ENCODE measurements at places on chromosomes 1 and 21. TPM values are rescaled to one million over a fixed set of nuclear protein-coding genes. Genes with fewer than 3 reads are reported as not detected.

DNA sequence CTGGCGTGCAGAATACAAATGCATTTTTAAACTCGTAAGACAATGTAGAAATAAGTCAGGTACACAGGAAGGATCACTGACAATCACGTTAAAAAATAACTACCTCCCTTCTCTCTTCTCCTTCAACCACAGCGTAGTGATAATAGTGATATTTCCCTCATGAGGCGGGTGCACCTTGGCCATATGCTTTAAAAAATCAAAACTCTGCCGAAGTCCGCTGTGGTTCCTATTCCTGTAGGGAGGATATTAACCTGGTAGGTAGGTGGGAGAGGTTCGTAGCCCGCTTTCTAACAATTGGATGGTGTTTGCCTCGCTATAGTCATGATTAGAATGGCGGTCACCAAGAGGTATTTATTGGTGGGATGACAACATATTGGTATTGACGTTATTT is 732 bp downstream of the GREM2 start:
- peaks cover 16% of the 10 kb centered on the region for H3K27me3 ChIP-seq
- no peaks in the 10 kb centered on the region for H3K36me3 ChIP-seq
- DNase-seq: no peak
- H3K4me1 ChIP-seq: no peaks in the 10 kb centered on the region
- peak overlapping the region; percentile 53 for H3K4me3 ChIP-seq

SPRR1A gene
- not detected for total RNA-seq

- no peak for DNase-seq
- no peaks in the 10 kb centered on the region for H3K36me3 ChIP-seq
- H3K27ac ChIP-seq: no peak overlapping the region
- H3K27me3 ChIP-seq: peaks cover 3% of the 10 kb centered on the region
Measured at GRCh38 chr1:165612062-165612461, 19.0 kb upstream of the MGST3 start.

DNA sequence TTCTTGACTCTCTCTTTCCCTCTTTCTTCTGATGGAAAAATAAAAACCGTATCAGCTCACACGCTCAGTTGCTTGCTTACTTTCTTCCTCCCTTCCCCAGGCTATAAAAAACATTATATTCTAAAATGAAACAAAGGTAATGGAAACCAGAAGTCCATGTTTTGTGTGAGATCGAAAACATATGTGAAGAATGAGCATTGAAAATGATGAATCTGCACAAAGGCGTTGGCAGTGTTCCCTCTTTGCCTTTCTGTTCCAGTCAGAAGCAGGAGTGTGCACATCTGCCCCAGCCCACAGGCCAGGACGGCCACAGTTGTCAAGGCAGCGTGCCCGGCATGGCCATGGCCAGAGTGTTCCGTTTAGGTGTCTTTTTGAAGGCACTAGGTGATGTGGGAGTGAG is 185.3 kb upstream of the USP24 start:
- H3K27me3 ChIP-seq: no peaks in the 10 kb centered on the region
- no peak for DNase-seq
- no peak overlapping the region for H3K4me3 ChIP-seq
- no peaks in the 10 kb centered on the region for H3K36me3 ChIP-seq
- no peaks in the 10 kb centered on the region for H3K4me1 ChIP-seq

GRCh38 chr1:34236089-34236488 is 59.4 kb downstream of the C1orf94 start:
- H3K4me3 ChIP-seq: no peak overlapping the region
- no peaks in the 10 kb centered on the region for H3K36me3 ChIP-seq
- no peaks in the 10 kb centered on the region for H3K4me1 ChIP-seq
- no peaks in the 10 kb centered on the region for H3K27me3 ChIP-seq

MRPL39 gene
- total RNA-seq: 16.9 TPM

HAPLN2 gene
- total RNA-seq: 0.21 TPM

GRCh38 chr21:46351476-46352163 is 27.7 kb downstream of the PCNT start:
- DNase-seq: no peak
- H3K36me3 ChIP-seq: peaks cover 98% of the 10 kb centered on the region
- H3K4me1 ChIP-seq: no peaks in the 10 kb centered on the region
- no peak overlapping the region for H3K27ac ChIP-seq
- no peak overlapping the region for H3K4me3 ChIP-seq
- no peaks in the 10 kb centered on the region for H3K27me3 ChIP-seq

OR2L2 gene
- total RNA-seq: not detected

SPRR4 gene
- total RNA-seq: not detected

DNA sequence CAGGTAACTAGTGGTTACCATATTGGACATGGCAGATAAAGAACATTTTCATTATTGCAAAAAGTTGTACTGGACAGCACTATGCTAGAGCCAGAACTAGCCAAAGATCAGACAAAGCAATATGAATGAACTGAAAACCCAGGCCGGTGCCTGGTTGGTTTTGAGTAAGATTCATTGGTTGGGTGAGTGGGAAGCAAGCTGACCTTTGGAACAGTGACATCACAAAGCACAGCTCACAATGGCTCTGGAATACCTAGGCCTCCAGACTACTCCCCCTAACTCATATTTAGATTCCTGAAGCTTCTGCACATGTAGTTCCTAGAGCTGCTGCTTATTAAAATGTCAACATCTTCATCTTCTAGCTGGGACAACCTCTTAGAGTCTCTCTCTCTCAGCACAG is at the start of gene TMCO2:
TSS of gene TMCO2 (plus strand) at position 283 of the 400 bp plus-strand sequence. CDS start at position 340, 57 bp downstream.
- no peak within 1 kb of the TSS for H3K4me3 ChIP-seq
- H3K27ac ChIP-seq: no peak within 1 kb of the TSS
- H3K36me3 ChIP-seq: no peaks in the 10 kb centered on the region
- H3K4me1 ChIP-seq: no peaks in the 10 kb centered on the region
- H3K27me3 ChIP-seq: no peaks in the 10 kb centered on the region

GRCh38 chr1:220703305-220703704 is 13.1 kb downstream of the C1orf115 start:
- no peak for DNase-seq
- H3K27me3 ChIP-seq: no peaks in the 10 kb centered on the region
- no peaks in the 10 kb centered on the region for H3K36me3 ChIP-seq
- no peak overlapping the region for H3K27ac ChIP-seq
- H3K4me1 ChIP-seq: no peaks in the 10 kb centered on the region

DNA sequence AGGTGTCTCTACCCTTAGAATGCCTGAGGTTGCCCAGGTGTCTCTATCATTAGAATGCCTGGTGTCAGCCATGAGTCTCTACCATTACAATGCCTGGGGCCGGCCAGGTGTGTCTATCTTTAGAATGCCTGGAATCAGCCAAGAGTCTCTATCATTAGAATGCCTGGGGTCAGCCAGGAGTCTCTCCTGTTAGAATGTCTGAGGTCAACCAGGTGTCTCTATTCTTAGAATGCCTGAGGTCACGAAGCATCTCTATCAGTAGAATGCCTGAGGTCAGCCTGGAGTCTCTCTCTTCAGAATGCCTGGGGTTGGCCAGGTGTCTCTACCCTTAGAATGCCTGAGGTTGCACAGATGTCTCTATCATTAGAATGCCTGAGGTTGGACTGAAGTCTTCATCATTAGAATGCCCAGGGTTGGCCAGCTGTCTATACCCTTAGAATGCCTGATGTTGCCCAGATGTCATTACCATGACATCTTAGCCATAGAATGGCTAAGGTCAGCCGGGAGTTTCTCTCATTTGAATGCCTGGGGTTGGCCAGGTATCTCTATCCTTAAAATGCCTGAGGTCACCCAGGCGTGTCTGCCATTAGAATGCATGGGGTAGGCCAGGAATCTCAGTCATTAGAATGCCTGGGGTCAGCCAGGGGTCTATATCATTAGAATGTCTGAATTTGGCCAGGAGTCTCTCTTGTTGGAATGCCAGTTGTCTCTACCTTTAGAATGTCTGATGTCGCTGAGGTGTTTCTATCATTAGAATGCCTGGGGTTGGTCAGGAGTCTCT is 44.0 kb downstream of the RNF187 start:
- H3K36me3 ChIP-seq: no peaks in the 10 kb centered on the region
- no peak for DNase-seq
- H3K4me3 ChIP-seq: no peak overlapping the region
- no peaks in the 10 kb centered on the region for H3K4me1 ChIP-seq
- no peak overlapping the region for H3K27ac ChIP-seq

- H3K27ac ChIP-seq: no peak overlapping the region
- H3K36me3 ChIP-seq: peaks cover 43% of the 10 kb centered on the region
- H3K4me3 ChIP-seq: no peak overlapping the region
Measured at GRCh38 chr21:41398831-41399230, 27.2 kb upstream of the MX1 start.

- no peak for DNase-seq
- H3K4me1 ChIP-seq: no peaks in the 10 kb centered on the region
- no peaks in the 10 kb centered on the region for H3K27me3 ChIP-seq
- H3K36me3 ChIP-seq: no peaks in the 10 kb centered on the region
- no peak overlapping the region for H3K27ac ChIP-seq
Measured at GRCh38 chr1:94272388-94272787, 35.0 kb upstream of the ARHGAP29 start.

DNA sequence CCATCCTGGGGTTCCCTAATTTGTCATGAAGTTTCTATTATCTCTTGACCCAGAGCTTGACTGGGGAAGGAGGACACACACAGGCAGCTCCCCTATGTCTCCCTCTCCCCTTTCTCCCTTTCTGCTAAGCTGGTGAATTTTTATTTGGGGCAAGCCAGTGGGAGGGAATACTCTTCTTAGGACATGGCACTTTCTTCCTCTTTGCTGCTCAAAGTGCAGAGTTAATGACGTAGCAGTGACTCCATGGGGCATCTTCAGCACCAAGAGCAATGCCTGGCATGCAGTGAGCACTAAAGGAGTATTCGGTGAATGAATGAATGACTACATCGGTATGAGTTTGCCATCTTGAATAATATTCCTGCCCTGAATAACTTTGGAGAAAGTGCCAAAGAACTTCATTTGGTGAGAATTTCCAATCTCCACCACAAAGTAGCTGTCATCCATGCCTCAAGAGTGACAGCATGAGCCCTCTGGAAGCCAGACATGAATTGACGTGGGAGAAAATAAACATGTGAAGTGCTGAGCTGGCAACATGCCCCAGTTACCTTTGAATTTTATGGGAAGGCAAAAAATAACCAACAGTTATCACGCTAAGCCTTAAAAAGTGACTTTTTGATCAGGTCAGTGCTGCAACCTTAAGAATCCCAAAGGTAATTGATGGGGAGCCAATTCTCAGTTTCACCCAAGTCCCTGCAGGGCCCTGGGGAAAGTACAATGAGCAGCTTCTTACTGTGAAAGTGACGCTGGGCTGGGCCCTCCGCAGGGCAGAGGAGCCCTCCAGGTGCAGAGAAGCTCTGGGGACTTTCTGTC is 22.1 kb upstream of the ATF3 start:
- H3K27me3 ChIP-seq: peaks cover 6% of the 10 kb centered on the region
- no peaks in the 10 kb centered on the region for H3K4me1 ChIP-seq
- no peak overlapping the region for H3K4me3 ChIP-seq
- no peak overlapping the region for H3K27ac ChIP-seq

DNA sequence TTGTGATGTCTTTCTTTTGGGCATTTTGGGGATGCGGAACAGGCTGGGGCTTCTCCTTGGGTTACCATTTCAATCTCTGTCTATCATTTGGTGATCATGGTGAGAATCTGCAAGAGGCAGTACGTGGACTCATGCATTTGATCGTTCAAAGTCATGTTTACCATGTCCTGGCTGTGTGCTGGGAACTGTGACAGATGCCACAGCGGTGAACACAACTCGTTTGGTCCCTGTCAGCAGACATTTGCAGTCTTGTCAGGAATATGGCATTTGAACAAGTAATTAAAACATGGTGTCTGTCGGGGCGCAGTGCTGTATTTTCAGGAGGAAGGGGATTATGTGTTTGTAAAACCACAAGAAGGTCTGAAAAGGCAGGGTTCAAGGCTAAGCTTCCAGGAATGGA is 103.3 kb upstream of the IGSF21 start:
- no peak overlapping the region for H3K4me3 ChIP-seq
- H3K4me1 ChIP-seq: no peaks in the 10 kb centered on the region
- H3K27me3 ChIP-seq: peaks cover 9% of the 10 kb centered on the region
- DNase-seq: no peak

DNA sequence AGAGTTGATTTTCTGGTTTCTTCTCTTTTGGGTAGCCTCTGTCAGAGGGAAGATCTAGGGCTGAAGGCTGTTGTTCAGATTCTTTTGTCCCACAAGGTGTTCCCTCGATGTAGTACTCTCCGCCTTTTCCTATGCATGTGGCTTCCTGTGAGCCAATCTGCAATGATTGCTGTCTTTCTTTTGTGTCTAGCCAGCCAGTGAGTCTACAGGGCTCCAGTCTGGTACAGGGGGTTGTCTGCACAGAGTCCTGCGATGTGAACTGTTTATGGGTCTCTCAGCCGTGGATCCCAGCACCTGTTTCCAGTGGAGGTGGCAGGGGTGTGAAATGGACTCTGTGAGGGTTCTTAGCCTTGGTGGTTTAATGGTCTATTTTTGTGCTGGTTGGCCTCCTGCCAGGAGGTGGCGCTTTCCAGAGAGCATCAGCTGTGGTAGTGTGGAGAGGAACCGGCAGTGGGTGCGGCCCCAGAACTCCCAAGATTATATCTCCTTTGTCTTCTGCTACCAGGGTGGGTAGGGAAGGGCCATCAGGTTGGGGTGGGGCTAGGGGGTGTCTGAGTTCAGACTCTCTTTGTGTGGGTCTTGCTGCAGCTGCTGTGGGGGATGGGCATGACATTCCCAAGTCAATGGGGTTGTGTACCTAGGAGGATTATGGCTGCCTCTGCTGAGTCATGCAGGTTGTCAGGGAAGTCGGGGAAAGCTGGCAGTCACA is 81.3 kb upstream of the C21orf91 start:
- H3K27ac ChIP-seq: no peak overlapping the region
- H3K4me1 ChIP-seq: peaks cover 5% of the 10 kb centered on the region
- no peaks in the 10 kb centered on the region for H3K36me3 ChIP-seq
- no peak overlapping the region for H3K4me3 ChIP-seq
- H3K27me3 ChIP-seq: no peaks in the 10 kb centered on the region

TATDN3 gene
- total RNA-seq: 12.3 TPM

DNA sequence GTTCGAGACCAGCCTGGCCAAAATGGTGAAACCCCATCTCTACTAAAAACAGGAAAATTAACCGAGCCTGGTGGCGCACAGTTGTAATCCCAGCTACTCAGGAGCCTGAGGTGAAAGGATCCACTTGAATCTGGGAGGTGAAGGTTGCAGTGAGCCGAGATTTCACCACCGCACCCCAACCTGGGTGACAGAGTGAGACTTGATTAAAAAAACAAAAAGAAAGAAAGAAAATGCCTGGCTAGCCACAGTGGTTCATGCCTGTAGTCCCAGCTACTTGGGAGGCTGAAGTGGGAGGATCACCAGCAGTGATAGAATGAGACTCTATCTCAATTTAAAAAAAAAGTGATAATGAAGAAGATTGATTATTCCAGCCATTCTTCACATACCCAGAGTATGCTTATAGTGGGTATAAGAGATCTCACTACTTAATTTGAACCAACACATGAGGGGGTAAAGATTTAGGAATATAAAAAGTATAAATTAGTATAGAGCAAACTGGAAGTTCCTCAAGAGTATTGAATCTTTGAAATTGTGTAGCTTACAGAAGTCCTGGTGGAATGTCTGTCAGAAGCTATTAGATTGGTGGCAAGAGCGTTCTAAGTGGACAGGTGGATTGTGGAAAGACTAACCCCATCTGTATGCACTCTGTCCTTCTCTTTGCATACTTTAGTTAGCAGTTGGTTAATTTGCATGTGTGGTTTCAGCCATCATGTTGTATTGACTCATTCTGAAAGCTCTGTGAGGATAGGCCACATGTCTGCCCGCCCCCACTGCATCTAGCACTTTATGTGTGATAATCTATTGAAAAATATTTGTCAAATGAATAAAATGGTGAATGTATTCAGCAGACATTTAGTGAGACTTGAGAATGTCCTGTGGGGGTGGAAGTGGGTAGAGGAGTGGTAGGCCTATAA is 25.0 kb downstream of the RLF start:
- H3K4me1 ChIP-seq: peaks cover 28% of the 10 kb centered on the region
- H3K4me3 ChIP-seq: no peak overlapping the region
- no peak overlapping the region for H3K27ac ChIP-seq
- peaks cover 23% of the 10 kb centered on the region for H3K36me3 ChIP-seq
- H3K27me3 ChIP-seq: no peaks in the 10 kb centered on the region
- DNase-seq: no peak
